Common myeloid progenitor, CD34-positive (primary cell): ENCODE measurements at places on chromosomes 7 and 10.
A peak's percentile ranks its signal among the peaks of the same experiment; 100 is the strongest.

GRCh38 chr7:50690541-50691011, 92.1 kb downstream of the GRB10 start:
- DNase-seq, result no peak

GRCh38 chr10:11015446-11015934, 2.2 kb upstream of the CELF2 start:
- no peak for DNase-seq

GRCh38 chr7:55423891-55424290, 58.8 kb downstream of the LANCL2 start:
- no peak for DNase-seq

- DNase-seq, result no peak
Measured at GRCh38 chr10:21532694-21533466, 1.2 kb upstream of the MLLT10 start.

DNA sequence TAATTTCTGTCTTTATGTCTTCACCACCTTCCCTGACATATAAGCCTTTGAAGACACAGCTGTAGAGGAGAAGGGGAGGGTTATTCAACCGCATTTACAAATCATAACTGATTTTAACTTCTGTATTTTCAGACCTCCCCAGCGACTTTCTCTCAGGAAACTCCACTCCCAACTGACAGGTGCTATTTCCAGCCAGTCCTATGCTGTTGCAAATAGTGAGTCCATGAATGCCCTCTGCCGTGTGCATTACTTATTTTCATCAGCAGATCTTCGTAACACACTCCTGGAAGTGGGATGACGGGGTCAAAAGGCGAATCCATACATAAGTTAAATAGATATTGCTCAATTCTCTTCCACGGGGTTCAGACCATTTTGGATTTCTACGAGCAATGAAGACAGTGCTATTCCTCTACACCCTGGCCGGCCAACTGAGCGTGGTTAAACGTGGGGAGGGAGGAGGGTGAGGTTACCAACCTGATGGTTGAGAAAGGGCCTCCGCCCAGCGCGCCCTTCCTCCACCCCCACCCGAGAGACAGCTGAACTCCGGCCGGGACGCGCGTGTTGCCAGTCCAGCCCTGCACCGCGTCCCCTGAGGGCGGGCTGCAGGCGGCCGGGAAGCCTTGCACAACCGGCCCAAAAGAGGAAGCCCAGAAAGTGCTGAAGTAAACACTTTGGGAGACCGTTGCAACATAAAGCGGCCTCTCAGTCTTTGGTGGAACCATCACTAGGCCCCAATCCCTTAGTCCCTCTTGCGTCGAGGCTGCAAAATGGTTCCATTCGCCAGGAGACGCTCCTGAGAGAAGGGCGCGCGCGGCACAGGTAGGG, at the start of gene APBB1IP:
Gene APBB1IP, plus strand, starts transcription at position 705 of the 825 bp plus-strand sequence. CDS start 53,986 bp downstream, outside the sequence.
- DNase-seq, result peak; percentile 93

- peak; percentile 93 for DNase-seq
Measured at GRCh38 chr10:69318106-69318866, 40.0 kb downstream of the HK1 start.

DNA sequence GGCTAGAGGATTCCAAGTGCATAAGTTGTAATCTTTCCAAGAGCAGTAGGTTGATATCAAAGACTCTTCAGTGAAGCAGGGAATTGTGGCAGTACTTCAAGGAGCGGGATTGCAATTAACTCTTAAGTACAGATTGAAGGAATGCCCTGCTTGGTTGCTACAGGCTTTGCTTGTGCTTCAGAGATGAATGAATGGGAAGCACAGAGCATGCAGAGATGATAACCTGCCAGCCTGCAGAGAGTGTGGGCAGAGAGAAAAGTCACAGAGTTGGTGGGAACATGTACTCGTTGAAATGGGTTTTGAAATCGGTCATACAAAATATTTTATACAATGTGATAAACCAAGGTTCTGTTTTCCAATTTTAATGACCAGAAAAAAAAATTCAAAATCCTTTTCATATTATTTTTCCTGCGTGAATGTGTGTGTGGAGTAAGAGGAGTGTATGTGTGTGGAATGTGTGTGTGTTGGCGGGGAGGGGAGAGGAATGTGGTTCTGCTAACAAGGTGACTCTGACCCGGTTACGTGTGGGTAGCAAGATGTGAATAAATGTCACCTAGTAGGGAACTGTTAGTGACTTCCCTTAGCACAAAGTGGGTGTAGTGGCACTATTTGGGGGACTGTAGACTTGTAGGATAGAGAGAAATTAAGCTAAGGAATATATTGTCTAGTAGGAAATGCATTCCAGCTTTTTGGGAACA, 697.8 kb downstream of the GATA3 start:
- no peak for DNase-seq

GRCh38 chr7:150753239-150753638, 16.0 kb downstream of the GIMAP5 start:
- no peak for DNase-seq

- no peak for DNase-seq
Measured at GRCh38 chr7:80247144-80247543, 112.5 kb downstream of the GNAI1 start.

DNA sequence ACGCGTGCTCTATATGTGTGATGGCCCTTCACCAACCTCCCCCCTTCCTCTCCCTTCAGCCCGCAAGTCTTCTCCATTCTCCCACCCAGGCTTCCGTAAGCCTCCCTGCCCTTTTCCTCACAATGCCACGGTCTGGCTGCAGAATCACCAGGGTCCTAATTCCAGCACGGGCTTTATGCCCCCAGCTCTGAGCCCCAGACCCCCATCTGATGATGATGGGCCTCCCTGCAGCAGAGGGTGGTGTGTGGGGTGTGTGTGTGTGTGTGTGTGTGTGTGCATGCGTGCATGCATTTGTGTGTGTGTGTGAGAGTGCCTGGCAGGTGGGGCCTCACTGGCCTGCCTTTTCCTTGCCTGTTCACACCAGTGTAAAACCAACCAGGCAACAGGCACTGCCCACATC, 109.9 kb downstream of the OAT start:
- DNase-seq, result no peak

- no peak for DNase-seq
Measured at GRCh38 chr7:17774716-17775288, 165.5 kb downstream of the SNX13 start.

DNA sequence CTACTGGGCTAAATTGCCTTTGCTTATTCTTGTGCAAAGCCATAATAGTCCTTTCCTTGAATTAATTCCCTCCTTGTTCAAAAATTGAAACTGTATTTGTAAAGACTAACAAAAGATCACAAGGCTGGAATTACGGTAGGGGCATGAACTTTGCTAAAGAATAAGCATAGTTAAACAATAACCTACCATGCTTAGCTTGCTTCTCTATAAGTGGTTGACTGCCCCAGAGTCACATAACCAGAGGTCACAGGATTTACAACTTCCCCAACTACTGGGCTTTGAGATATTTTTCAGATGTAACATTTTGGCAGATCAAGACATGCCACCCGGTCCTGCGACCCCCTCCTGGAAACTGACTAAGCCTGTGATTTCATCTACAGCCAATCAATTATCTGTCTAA, 181.4 kb downstream of the GPAM start:
- DNase-seq, result no peak

- DNase-seq, result no peak
Measured at GRCh38 chr10:96168546-96168945, 38.4 kb downstream of the ZNF518A start.

DNA sequence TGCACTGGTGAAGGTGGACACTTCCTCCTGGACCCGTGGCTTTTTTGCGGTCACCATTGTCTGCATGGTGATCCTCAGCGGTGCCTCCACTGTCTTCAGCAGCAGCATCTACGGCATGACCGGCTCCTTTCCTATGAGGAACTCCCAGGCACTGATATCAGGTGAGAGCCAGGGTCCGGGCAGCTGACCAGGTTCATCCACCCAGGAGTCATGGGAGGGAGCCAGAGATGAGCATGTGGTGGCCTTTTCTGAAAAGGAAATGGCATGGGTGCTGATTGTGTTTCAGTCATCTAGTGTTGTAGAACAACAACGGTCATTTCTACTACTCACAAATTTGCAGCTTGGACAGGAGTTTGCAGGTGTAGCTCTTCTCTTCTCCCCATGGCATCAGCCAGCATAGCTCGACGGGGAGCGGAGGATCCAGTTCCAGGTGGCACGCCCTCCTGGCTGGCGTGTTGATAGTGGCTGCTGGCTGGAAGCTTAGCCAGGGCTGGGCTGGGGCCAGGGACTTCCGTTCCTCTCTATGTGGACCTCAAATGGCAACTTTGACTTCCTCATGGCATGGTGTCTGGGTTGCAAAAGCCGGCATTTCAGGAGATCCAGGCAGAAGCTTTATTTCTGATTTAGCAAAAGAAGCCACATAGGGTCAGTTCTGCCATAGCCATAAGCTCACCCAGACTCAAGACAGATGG, 32.7 kb downstream of the SLC29A3 start:
- DNase-seq, result no peak

GRCh38 chr7:37732253-37732652, 48.7 kb downstream of the GPR141 start:
- peak; percentile 86 for DNase-seq

DNA sequence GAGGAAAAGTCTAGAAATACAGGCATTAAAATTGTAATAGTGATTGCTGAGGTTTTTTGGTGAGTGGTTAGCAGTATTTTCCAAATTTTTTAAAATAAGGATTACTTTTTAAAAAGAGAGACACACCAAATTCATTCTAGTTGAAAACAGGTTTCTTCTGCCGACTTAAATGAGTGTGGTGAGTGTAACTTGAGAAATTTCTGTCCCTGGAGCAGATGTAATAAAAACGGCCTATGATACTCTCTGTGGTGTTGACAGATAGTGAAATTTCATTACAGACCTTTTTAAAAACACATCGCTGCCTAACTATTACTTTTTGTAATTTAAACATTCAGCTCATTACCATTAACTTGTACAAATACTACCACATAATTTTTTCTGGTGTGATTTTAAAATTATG, 90.1 kb downstream of the CYP51A1 start:
- DNase-seq, result no peak

DNA sequence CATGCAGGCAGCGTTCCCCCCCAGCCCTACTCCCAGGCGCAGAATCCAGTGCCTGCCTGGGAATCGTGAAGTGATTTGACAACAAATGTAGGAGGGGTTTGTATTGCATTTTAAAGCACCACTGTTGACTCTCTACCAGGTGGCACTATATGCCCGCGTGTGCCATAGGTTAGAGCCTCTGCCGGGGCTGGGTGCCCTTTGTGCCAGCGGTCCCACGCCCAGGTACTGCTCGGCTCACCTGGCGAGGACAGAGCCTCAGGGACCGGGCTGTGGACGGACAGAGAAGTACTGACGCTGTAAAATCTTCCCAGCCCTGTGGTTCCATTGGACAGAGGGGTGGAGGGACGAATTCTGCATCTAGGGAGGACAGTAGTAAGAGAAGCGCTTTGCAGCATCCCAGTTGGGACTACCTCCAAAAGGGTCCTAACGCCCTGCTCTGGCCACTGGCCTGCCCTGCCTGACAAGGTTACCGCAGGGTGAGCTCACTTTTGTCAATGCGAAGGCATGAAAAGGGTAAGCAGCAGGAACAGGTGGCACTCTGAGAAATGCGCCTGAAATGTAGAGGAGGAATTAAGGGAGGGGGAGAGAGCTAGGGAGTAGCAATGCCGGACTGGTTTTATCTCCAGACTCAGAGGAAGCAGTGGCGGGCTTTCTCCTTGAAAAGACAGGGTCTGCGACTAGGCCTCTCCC, 788 bp upstream of the CACNA2D1 start:
- no peak for DNase-seq

DNA sequence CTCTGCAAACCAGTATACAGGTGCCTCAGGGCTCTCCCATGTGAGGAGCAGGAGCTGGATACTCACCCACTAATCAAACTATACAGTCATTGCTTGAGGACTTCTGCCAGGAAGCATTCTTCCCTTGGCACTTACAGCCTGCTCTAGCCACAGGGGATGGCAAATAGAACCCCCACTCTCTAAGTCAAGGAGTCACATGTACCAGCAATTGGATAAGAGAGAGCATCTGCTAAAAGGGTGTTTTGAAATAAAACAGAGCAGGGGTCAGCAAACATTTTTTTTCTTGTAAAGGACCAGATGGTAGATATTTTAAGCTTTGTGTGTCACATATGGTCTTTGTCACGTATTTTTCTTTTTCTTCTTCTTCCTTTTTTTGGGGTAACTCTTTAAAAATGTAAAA, 865.2 kb upstream of the GHITM start:
- DNase-seq, result no peak

- no peak for DNase-seq
Measured at GRCh38 chr7:155951554-155952158, 139.4 kb upstream of the SHH start.

DNA sequence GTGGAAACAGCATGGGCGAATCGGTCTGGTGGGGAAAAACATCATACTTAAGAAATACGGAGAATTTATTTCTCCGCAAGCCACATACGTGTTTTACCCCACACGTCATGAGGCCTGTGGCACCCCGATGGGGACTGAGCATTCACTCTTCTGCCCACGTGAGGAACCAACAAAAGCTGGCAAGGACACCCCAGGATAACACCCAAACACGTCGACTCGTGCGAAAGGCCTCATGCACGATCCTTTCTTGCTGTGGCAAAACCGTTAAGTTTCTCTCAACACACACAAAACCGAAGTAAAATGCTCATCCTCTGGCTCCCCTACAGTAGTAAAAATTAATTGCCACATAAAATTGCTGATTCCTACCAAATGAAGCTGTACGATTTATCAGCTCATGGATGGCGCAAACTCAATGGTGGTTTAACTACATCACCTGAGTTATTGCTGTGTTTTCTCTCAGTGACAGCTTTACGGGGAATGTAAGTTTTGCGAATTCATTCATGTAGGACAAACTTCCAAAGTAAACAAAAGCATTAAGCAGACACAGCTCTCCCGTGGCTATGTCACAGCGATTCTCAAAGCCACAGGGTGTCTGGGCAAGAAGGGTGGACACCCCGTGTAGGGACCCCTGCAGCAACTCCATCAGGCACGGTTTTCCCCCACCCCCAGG, 97.0 kb downstream of the CTBP2 start:
- DNase-seq, result no peak

DNA sequence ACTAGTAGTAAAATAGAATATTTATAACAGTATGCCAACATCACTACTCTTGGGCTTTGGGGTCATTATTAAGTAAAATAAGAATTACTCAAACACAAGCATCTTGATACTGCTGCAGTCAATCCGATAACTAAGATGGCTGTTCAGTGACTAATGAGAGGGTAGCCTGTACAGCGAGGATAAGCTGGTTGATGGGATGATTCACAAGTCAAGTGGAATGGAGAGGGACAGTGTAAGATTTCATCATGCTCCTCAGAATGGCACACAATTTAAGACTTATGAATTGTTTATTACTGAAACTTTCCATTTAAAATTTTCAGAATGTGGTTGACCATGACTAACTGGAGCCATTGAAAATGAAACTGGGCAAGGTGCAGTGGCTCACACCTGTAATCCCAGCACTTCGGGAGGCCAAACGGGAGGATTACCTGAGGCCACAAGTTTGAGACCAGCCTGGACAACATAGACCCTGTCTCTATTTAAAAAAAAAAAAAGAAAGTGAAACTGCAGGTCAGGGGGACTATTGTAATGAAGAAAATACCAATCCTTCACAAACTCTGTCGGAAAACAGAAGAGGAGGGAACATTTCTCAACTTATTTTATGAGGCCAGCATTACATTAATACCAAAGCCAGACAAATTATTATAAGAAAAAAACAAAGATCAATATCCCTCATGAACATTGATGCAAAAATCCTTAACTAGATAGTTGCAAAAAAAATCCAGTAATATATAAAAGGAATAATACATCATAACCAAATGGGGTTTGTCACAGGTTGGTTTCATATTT, 11.2 kb downstream of the AVL9 start:
- DNase-seq, result no peak
